Activated T-cell treated with anti-CD3 and anti-CD28 coated beads for 1 hour (primary cell): ENCODE measurements at places on chromosomes 7 and 10.

GRCh38 chr10:36779238-36779846 lies 346.1 kb upstream of the ANKRD30A start:
- DNase-seq: no peak

GRCh38 chr10:16816830-16817124 lies 447 bp downstream of the RSU1 start:
- no peak for DNase-seq

GRCh38 chr7:1598286-1598685 lies 28.5 kb upstream of the PSMG3 start:
- DNase-seq: no peak

- DNase-seq: no peak
Measured at GRCh38 chr7:34281260-34281659, 375.9 kb downstream of the BMPER start.

GRCh38 chr7:24052572-24053260 lies 231.3 kb upstream of the NPY start:
- no peak for DNase-seq

- DNase-seq: no peak
Measured at GRCh38 chr7:34982371-34983019, 54.8 kb downstream of the DPY19L1 start.

GRCh38 chr7:127437837-127438236 lies 45.3 kb upstream of the ZNF800 start:
- DNase-seq: no peak

GRCh38 chr7:13933536-13933935 lies 55.9 kb downstream of the ETV1 start:
- no peak for DNase-seq

DNA sequence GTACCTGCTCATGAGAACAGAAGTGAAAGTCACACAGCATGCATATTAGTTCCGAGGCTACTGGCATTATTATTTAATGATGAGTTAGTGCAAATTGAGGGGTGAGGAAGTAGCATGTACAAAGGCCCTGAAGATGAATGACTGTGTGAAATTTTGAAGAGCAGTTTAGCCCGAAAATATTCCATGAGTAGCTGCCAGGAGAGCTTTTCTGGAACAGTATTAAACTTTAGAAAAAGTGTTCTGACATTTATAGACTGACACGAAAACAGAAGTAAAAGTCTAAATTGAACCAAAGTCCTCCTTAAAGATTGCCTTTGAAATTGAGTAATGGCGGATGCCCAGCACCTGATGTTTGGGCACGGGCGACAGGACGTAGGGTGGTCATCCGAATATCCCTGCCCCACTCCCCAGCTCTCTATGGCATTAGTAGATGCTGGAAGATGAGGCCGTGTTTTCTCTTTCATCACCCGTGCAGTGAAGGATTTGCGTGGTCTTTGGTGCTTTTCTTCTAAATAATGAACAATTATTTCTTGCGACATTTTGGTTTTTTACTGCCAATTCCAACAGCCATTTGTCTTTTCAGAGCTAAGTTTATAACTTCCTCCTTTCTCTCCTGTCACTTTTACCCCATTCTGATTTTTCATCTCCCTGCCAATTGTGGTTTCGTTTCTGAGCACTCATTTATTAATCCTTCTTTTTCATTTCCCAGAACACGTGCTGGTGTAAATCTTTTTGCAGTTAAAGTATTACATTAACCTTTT lies 192.6 kb downstream of the MGMT start:
- DNase-seq: no peak

DNA sequence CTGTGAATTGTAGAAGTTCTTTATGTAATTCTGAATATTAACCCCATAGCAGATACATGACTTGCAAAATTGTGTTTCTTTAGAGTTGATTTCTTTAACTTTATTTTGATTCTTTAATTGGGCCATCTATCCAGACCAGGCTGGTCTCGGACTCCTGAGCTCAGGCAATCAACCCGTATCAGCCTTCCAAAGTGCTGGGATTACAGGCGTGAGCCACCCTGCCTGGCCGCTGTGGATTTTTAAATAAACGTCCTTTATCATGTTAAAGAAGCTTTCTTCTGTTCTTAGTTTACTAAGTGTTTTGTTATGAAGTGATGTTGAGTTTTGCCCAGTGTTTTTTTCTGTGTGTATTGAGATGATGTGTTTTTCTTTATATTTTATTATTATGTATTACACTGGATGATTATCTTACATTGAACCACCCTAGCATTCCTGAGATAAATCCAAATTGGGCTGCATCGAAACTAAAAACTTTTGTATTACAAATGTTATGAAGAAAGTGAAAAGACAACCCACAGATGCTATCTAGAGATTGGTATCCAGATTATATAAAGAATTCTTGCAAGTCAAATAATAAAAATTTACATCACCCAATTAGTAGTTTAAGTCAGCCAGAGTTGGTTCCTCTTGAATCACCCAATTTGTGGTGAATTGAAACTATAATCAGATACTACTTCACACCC lies 118.1 kb downstream of the TPST1 start:
- DNase-seq: no peak

GRCh38 chr10:103125323-103126267 lies 67.5 kb downstream of the NT5C2 start:
- DNase-seq: no peak

DNA sequence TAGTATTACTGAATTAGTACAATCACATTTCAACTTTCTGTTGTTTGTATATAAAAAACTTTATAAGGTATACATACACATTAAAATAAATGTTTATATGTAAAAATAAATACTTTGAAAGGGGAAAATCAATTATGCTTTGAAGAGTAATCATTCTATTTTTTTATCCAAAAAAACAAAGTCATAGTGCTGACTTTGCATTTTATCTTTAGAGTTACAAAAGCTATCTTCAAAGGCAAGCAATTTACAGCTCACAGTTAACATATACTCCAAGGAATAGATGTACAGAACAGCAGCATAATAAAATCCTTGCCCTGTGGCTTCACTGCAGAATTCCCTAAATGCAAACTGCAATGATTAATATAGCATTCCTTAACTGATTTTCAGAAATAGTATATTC lies 53.2 kb downstream of the MAGI2 start:
- no peak for DNase-seq

DNA sequence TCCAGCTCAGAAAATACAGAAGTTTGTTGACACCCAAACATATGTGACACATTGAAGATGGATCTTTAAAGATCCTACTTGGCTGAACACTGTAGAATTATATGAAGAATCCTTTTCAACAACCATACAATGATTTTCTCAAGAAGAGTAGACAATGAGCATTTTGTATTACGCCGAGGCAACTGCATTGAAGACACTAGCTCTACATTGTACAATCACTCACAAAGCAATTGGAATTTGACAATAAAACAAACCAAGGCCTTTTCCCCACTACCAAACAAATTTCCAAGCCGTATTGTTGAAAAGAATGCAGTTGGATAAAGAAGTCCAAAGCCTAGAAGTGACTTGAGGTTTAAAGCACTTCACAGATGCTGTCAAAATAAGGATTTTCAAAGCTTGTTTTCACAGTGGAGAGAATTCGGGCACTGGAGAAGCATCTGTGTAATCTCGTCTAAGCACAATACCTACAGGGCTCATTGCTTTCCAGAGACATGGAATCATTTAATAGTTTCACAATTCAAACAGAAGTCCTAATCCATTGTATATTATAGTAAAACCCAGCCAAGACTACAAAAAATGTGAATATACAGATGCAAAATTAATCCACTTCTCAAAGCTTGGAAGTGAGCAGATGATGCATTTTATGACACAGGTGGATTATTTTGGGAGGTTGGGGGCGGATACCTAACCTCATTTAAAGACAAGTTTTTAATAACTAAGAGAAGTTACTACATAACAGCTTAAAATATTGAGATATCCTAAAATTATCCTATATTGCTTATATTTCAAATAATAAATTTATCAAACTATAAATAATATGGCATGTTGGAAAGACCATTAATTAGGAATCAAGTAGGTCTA lies 78.6 kb downstream of the SORCS1 start:
- no peak for DNase-seq

DNA sequence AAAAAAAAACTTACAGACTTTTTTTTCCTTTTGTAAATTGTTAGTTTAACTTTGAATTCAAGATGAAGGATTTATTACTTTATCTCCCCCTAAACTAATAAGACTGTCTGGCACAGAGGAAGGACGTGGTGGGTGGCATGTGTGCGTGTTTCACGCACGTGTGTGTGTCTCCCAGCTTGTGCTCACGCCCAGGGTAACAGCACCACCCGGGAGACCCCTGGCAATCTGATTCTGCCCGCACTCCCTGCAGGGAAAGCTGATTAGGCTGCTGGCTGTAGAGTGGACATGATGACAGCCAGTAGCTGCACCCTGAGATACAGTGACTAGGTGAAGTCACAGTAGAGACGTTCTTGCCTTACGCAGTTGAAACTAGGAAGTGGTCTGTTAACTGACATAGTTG lies 25.3 kb downstream of the WIPI2 start:
- DNase-seq: no peak

- DNase-seq: no peak
Measured at GRCh38 chr10:78579995-78580394, 488.8 kb upstream of the ZMIZ1 start.

DNA sequence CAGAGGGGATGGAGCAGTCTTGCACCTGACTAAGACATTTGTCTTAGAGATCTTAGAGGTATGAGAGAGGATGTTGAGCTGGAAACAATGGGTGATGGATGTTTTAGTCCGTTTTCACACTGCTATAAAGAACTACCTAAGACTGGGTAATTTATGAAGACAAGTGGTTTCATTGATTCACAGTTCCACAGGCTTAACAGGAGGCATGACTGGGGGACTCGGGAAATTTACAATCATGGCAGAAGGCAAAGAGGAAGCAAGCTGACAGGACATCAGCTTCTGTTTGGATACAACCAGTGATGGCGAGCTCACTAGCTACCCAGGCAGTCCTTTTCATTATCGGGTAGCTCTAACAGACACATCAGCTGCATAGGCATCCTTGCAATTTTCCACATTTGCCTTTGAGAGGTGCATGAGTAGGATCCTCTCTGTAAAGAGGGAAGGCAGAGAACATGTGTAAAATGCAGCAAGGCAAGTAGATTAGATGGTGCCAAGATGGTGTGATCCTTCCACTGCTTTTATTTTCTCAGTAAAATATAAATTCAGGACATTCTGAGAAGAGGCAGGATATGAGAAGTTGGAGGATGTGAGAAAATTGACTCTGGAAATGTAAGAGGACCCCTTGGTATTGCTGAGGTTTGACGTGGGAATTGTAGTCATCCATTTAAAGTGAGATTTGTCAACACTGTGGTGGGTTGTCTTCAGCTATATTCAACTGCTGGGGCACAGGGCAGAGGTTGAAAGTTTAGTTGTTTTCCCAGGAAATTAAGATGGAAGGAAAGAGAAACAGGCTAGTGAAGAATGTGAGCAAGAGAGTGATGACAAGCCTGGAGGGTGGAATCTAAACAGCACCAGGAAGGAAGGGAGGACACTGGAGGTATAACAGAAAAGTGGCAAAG lies 1140.0 kb upstream of the AUTS2 start:
- DNase-seq: no peak

- no peak for DNase-seq
Measured at GRCh38 chr7:7923818-7924217, 44.8 kb upstream of the GLCCI1 start.

DNA sequence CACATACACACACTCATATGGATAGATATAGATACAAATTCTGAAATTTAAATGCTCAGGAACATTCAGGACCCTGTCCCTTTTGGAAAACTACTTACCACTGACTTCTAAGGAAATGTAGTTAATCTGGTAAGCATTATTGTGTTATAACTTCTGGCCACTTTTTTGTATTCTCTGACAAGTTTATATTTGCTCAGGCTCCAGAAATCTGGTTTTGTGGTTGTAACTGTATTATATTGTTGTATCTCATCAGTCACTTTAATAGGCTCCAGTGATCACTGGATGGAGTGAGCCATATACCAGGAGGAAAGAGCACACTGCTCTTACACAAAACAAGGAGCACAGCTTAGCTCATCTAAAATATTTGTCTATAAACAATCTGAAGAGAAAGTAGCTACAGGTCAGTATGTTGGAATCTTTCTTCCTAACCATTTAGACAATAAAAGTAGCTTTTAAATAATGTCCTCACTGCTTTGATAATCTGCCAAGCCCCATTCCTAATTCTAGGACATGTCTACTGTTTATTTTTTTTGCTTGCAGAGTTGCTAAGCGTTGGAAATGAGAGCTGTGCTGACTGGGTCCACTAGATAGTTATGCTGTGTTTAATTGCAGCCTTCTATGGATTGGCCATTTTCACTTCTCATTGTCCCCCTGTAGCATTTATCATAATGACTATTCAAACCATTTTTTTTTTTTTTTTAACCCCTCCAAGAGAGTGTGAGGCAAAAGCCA lies 43.8 kb downstream of the SMNDC1 start:
- no peak for DNase-seq

- no peak for DNase-seq
Measured at GRCh38 chr7:50723888-50724287, 58.8 kb downstream of the GRB10 start.

GRCh38 chr10:120702032-120702431 lies 149.1 kb upstream of the WDR11 start:
- no peak for DNase-seq

- DNase-seq: no peak
Measured at GRCh38 chr10:80522756-80523363, 14.8 kb upstream of the SH2D4B start.

GRCh38 chr7:42573881-42574672 lies 337.1 kb upstream of the GLI3 start:
- DNase-seq: no peak

GRCh38 chr10:73096041-73096448 lies 621 bp downstream of the P4HA1 start:
- DNase-seq: peak; percentile 55

DNA sequence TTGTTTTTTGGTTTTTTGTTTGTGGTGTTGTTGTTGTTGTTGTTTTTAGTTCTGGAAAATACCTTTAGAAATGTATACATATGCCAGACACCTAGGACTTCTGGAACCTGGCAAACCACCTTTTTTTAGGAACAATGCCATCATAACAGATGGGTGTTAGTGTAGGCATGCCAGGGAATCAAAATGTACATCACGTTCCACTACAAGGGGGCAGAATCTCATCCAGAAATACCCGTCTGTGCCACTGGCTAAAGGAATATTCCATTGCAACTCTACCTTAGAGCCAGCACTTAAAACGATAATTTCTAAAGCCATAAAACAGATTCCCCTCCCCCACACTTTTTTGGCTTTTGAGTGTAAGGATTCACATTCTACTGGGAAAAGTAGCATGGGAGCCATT lies 239.8 kb downstream of the ETV1 start:
- DNase-seq: no peak

DNA sequence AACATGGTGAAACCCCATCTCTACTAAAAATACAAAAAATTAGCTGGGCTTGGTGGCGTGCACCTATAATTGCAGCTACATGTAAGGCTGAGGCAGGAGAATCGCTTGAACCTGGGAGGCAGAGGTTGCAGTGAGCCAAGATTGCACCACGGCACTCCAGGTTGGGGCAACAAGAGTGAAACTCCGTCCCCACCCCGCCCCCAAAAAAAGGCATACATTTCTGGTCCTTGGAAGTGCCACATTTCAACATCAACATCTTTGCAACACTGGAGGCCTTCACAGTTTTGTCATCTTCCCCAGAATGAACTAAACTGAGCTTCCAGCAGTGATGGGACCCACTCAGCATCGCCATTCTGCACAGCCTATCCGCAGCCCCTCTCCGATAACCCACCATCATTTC lies 36.6 kb downstream of the FAM53B start:
- DNase-seq: no peak
